Pons (tissue), 1 donor: ENCODE measurements at places on chromosomes 13 and 19.

DNA sequence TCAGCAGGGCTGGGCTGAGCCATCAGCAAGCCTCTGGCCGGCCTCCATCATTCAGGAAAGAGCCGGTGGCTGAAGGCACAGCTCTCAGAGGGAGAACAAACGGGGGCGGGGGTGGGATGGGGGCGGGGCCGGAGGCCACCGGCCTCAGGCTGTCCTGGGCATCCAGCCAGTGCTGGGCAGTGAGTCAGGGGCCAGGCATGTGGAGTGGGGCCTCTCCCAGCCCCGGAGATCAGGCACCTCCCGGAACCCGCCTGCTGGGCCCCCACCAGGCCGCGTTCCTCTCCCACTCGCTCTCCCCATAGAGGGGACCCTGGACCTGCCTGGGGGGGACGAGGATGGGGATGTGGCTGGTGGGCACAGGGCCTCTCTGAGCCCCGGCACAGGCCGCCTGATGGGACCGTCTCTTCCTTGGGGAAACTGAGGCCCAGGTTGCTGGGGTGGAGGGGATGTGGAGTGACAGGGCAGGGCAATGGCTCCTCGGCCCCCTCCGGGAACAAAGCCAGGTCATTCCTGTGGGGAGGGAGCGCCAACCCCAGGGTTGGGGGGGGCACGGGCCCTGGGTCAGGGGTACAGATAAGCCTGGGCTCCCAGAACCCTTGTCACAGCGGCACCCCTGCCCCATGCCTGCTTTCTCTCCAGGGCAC lies 12.9 kb downstream of the SPC24 start:
- no peak for DNase-seq

GRCh38 chr13:66977161-66977560 lies 253.0 kb downstream of the PCDH9 start:
- no peak for DNase-seq

DNA sequence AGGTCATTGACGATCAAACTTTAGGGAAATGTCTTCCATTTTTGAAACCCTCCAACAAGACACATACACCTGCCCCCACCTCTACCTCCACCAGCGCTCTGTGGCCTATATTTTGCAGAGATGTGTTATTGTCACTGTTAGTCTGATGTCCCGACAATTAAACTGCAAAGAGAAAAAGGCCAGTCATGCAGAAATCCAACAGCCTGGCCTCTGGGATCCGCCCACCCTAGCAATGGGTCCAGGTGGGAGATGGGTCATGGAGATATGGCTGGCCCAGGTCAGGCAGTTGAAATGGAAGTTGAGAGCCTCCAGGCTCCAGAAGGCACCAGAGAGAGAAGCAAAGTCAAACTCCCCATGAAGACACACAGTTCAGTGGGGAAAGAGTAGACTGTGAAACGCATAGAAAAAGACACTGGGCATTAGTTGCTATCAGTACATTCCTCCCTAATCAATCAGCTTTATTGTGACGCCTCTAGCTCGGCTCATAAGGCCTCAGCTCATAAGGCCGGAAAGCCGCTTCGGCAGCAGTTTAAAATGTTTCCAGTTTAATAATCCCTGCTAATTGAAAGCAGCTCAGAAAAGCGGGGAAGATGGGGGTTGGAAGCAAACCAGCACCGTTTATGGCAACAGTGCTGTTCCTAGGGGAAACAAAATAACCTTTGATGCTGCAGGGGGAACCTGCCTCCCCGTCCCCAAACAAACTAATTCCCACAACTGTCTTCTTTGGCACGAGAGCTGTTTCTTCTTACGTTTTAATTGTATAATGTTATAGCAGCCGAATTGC lies 239.7 kb upstream of the ZNF507 start:
- no peak for DNase-seq

DNA sequence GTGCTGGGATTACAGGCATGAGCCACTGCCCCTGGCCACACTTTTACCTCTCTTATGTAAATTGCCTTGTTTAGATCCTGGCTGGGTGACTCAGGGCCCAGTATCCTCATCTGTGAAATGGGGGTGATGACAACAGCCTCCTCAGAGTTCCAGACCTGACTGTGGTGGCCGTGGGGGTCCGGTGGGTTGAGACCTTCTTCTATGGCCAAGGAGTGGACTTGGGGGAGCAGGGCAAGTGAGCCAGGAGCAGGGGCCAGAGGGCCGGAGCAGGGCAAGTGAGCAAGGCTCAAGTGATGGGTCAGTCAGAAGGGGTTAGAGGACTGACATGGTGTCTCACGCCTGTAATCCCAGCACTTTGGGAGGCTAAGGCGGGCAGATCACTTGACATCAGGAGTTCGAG lies 28.7 kb upstream of the ADGRE5 start:
- DNase-seq = no peak

GRCh38 chr13:59534806-59535205 lies 628.9 kb downstream of the DIAPH3 start:
- DNase-seq = no peak

- no peak for DNase-seq
Measured at GRCh38 chr19:55228403-55229031, at the start of gene TMEM86B. Gene TMEM86B (minus strand): TSS chr19:55228763. CDS start chr19:55228741, 22 bp downstream.

DNA sequence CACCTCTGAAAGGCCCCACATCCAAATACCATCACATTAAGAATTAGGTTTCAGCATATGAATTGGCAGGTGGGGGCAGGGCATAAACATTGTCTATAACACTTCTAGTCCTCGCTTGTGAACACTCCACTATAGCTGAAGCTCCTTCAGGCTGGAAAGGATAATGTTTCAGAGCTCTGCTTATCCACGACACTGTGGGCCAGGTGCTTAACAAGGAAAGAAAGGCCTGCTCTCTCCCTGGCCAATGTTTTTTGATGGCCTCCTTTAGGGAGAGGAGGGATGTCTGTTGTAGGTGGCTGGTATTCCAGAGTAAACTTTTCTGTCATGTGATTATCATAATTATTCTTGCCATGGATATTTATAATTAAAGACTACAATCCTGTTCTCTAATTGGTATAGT lies 86.4 kb downstream of the CCNA1 start:
- no peak for DNase-seq

- no peak for DNase-seq
Measured at GRCh38 chr13:82165396-82166174, 1716.7 kb downstream of the SLITRK1 start.

DNA sequence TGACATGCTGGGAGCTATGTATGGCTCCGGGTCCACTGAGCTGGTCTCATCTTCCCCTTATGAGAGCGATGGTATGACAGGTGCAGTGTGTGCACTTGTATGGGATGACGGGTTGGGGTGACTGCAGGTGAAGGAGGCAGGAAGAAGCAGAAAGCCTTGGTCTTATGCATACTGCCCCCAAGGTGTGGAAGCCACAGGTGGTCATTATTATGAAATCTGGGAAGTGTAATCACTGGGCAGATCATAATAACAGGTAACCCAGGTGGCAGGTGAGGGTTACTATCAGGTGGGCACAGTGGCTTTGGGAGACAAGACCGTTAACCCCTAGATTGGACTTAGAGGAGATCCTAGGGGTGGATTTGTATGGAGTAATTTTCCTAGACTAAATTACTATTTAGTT lies 118.0 kb downstream of the RFC3 start:
- no peak for DNase-seq

DNA sequence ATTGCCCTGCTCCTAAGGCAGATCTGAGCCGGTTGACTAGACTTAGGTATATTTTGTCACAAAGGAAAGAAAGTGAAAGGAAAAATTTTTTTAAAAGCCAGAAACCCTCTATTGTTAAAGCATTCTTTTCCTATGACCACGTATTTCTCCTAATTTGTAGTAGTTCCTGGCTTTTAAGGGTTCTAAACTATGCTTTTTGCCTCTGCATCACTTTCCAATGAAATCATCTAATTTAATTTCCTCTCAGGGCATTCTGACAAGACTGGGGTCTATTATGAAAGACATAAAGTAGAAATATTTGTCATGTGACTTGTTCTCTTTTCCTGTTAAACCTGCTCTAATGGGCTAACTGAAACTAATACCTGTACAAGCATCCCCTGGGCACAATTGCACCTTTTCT lies 233.0 kb upstream of the PRR20A start:
- DNase-seq = no peak

DNA sequence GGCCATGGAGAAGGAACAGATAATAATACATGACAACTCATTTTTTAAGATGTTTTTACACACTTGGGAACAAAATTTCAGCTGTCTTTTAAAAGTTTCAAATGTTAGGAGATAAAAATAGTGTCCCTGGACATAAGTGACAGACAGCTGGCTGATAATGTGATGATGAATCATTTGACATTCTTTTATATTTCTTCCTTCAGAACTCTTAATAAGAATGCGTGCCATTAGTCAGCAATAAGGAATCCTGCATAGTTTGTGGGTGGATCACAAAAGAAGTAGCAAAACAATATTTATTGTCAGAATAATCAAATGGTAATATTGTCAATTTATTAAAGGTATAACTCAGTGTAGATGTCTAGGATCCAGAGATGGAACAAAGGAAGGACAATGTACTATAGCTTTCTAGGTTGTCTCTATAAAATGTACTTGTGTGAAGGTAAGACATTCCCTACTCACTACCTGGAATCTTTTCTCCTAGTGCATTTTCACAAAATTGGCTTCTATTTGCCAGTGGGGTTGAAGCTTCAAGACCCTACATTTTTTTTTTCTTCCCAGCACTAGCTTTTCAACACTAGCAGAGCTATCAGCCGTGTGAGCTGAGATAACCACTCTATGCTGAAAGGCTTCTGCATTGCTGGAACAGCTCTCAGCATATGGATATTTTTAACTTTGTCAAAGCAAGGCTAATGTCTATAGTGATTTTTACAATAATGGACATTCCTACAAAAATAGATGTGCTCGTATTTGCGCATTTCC lies 175.6 kb upstream of the SLITRK6 start:
- no peak for DNase-seq

- DNase-seq = no peak
Measured at GRCh38 chr13:35354285-35354684, 122.2 kb downstream of the MAB21L1 start.

- no peak for DNase-seq
Measured at GRCh38 chr19:13849991-13850909, 26.7 kb upstream of the NANOS3 start.

GRCh38 chr19:7748756-7749155 lies 1.4 kb upstream of the CD209 start:
- DNase-seq = no peak

DNA sequence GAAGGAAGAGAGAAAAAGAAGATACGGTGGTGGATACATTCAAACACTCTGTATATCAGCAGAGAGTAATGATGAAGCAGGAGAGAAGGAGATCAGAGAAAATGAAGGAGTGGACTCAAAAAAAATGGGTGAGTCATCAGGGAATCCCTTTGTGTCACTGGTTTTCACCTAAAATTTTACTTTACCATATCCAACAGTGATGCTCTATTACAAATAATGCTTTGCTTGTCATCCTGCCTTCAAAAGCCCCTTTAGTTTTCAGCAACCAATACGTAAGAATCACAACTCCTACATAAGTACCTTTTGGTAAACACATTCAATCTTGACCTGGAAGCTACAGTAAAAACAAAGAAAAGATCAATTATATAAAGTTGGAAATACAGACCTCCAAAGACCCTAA lies 88.8 kb downstream of the ENOX1 start:
- no peak for DNase-seq

DNA sequence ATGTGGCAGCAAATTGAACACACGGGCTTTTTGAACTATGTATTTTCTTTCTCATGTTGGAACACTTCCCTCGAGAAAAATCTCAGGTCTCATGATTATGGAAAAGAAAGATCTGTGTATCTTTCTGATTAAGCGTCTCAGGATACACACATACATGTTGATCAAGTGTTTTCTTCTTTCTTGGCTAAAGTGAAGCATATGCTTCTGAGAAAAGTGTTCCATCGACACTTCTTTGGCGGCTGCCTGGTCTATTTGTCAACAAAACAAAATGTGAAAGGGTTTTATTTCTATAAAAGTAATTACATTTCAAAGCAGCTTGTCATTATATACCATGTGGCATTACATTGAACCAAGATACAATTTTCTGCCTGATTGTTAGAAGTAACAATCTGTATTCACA lies 157.5 kb downstream of the DLEU7 start:
- no peak for DNase-seq

GRCh38 chr13:95181586-95181985 lies 119.7 kb downstream of the ABCC4 start:
- no peak for DNase-seq

DNA sequence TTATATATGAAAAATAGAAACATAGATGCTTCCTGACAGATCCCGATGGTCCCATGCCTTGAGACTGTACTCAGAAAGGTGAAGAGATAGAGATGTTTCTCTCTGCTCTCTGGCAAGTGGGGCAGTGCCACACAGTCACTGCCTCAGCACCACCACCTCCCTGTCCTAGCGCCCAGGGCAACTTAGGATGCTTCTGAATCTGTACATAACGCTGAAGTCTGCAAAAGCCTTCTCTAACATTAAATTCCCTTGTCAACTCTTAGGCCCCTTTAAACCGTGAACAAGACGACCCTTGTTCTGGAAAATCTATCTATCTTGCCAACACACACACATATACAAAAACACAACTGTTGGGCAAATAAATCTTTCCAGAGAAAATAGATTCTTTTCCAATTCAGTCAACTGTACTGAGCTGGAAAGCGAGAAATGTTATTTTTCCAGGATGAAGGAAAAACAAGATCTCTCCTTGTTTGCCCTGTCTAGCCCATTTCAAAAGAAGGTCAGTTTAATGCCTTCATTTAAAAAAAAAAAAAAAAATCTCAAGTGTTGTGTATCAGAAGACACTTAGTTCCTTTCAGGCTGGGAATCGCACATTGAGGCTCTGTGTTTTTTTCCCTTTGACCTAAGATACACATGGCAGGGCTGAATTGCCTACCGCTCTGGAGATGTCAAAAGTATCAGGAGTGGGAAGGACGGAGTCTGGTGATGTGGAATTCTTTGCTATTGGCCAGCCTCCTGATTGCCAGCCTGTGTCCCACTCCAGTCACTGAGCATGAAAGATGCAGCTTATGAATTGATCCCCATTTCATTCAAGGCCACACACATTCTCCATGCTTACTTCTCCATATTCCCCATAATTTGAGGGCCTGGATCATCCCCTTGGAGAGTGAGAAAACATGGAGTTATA lies 241.4 kb downstream of the LACC1 start:
- peak; percentile 69 for DNase-seq

- DNase-seq = no peak
Measured at GRCh38 chr13:31052478-31052877, 109.2 kb downstream of the HSPH1 start.
